Stimulated activated CD8-positive, alpha-beta memory T cell treated with anti-CD3 and anti-CD28 coated beads, Interleukin-2, amount 100 ng/mL, for 48 hours (primary cell): ENCODE measurements at places on chromosomes 1 and 21.
A peak's percentile ranks its signal among the peaks of the same experiment; 100 is the strongest.

GRCh38 chr1:17684810-17685209 lies 70.3 kb upstream of the ACTL8 start:
- no peak for DNase-seq

DNA sequence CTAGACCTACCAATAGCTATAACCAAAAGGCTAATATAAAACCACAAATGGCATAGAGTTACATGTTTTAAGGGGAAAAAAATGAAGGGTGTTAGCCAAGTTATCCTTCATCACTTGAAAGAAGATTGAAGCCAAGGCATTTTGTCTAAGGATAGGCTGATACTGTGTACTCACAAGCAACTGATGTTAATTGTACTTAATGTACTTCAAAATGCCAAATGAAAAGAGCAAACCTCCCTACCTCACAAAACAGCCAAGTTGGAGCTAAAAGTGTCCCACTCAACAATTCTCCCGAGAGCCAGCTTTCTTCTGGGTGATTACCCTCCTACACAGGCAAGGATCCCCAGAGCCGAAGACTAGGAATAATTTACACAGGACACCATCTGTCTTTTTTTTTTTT lies 4.4 kb upstream of the IGSF3 start:
- no peak for DNase-seq

DNA sequence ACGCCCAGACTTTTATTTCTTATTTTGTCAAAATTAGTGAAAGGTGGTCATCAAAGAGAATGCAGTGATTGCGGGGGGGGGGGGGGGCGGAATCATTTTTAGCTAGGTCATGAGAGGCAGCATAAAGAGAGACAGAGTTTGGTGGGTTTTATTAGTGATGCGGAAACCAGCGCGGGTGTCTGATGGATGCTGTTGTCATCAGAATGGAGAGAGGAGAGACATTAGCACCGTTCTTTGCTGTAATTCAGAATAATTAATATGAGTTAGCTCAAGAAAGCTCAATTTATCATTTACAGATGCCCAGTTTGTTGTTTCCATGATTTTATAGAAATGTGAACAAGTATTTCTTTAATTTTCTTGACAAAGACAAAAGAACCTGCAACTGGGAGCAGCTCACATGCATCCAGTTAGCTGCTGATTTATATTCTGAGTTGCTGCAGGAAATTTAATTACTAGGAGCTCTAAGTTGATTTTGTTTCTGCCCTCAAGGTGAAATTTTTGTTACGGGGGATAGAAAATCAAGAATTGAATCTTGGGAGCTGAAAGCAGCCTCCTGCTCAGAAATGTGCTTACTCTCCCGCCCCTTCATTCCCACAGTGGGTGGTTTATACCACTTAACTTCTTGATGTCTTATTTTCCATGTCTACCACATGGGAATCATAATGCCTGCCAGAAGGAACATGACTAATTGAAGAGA lies 133.4 kb upstream of the MAP1LC3C start:
- no peak for DNase-seq

DNA sequence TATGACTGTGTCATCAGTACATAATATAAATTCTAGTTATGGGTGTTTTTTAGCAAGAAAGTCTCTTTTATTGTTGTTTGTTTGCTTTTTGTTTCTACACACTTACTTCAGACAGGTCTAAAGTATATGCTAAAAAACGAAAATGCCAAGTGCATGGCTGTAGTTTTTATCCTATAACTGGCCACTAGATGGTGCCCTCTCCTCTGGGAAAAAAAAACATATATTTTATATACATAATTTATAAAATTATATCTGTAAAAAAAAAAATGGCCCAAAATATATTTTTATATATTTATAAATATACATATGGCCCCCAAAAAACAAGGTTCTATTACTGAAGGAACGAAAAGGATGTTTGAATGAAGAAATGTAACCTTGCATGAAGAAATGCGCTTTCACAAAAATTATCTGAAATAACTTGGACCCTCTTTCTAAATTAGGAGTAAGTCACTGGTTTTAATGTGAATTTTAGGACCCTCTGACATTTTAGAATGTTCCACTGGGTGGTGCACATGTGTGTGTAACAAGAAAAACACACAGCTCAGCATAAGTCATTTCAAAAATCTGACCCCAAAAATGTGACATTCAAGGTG lies 93.5 kb downstream of the TTLL7 start:
- DNase-seq, result no peak

DNA sequence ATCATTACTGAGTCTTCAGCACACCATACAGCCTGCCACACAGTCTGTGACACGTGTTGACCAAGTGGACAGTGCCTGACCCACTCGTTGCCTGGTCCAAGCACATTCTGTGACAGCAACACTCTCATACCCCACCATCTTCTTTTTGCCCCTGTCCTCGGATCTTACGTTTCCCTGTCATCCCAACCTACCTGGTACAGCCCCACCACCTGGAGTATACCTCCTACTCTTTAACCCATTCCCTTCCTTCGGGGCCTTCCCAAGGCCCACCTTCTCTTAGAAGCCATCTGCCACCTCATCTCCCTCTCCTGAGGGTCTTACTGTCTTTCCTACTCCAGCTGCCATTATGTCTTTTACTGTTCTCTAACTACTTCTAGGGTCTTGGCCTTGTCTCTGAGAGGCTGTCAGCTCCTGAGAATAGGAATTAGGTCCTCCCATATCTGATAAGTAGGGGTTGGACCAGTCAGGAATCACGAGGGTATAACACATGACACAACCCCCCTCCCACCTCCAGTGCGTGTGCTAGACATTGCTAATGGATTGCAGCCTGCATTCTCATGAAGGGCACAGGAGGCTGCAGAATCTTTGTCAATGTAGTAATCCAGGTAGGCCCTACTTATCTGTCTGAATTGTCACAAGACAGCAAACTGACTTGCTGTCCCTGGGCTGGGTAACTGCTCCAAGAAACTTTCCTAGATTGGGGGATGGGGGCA lies 13.0 kb downstream of the GRHL3 start:
- no peak for DNase-seq

GRCh38 chr1:235943581-235944114 lies 76.9 kb upstream of the LYST start:
- DNase-seq, result no peak

DNA sequence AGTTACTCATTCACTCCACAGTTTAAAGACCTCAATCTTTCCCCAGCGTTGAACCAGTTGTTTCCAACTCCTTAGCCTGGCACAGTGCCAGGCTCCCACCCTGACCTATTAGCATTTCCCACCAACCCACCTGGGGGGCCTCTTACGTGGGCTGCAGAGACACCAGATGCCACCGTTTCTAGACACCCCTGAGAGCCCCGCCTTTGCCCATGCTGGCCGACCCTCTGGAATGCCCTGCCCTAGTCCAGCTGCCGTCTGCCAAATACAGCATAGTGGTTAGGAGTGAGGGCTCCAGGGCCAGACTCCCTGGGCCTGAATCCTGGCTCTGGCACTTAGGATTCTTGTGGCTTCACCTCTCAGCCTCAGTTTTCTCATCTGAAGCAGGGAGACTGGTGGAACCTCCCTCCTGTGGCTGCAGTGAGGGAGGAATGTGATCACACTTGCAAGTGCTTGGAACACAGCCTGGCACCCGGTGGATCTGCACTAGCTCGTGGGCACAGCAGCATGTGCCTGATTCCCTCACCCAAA lies 65.2 kb downstream of the TMCO4 start:
- no peak for DNase-seq

DNA sequence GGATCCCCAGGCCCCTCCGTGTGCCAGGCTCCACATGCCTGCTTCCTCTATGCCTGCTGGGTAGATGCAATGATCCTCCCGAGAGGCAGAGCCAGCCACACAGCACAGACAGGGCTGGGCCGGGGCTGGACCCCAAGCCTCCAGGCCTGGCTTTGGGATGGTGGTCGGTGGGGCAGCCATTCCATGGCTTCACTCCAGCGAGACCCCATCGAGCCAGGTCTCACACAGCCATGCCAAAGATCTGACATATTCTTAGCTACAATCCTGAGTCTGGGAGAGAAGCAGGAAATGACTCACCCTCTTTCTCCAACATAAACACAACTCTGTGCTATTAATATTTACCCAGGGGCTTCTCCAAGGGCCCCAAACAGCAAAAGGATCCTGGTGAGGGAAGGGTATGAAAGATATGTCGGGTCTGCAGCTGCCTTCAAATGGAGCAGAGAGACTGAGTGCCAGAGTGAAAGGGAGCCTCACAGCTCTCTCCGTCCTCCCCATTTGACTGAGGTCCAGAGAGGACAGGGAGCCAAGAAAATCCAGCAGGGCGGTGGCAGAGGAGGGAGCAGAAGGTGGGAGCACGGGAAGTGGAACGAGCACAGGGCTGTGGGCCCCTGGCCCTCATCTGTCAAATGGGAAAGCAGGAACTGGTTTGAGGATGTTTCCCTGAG lies 639.5 kb downstream of the MATN1 start:
- DNase-seq, result no peak

GRCh38 chr1:199151634-199152425 lies 513.0 kb downstream of the PTPRC start:
- DNase-seq, result no peak

GRCh38 chr1:6223617-6224016 lies 12.1 kb downstream of the ICMT start:
- DNase-seq, result no peak

DNA sequence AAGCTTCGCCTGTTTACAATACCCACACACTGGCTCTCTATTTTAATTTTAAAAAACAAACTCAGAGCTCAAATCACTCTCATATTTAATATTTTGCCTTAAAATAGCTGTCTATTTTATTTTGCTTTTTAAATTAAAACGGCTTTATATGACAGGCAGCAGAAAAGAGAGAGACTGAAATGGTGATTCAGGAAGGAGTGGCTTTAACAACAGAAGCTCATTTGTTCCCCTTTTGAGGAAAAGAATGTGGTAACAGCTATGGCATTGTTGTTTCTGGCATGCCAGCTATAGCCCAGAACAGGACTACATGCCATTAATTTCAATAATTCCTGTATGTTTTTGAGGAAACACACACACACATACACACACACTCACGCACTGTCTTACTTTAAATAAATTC lies 234.2 kb upstream of the PTBP2 start:
- no peak for DNase-seq

DNA sequence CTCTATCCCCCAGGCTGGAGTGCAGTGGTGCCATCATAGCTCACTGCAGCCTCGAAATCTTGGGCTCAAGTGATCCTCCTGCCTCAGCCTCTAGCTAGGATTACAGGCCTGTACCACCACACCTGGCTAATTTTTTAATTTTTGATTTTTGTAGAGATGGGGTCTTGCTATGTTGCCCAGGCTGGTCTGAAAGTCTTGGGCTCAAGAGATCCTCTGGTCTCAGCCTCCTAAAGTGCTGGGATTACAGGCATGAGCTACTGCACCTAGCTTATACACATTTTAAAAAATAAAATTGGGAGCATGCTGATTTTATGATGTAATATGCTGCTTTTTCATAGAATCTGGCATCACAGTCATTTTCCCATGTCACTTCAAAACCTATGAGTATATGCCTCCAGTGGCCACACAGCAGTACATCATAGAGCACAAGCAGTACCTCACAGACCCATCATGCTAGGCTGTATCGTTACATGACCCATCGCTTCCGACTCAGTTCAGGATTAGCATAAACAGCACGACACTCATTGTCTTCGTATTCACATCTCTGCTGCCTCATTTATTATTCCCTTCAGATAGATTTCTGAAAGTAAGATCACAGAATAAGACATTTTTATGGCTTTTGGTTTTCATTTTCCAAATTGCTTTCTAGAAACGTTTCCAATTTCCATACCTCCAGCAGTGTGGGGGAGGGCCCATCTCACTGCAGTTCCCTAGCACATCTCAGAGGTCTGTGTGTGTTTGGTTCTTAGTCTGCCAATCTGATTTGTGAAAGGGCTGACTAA lies 35.9 kb upstream of the CCSAP start:
- no peak for DNase-seq

DNA sequence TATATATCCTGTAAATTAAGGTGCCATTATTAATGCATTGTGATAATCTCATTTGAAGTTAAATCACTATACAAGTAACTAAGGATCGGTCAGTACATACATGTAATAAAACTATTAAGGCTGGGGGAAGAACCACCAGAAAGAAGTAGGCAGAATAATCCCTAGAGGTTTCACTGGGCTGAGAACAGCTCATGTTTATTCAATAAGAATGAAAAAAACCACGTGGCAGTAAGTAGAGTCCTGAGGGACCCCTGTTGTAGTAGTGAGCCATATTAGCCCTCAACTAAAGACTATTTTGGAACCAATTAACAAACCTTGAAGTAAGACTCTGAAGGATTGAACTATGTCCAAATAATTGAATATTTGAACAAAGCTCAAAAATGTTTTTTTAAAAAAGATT lies 46.9 kb upstream of the ADAM30 start:
- DNase-seq, result no peak

DNA sequence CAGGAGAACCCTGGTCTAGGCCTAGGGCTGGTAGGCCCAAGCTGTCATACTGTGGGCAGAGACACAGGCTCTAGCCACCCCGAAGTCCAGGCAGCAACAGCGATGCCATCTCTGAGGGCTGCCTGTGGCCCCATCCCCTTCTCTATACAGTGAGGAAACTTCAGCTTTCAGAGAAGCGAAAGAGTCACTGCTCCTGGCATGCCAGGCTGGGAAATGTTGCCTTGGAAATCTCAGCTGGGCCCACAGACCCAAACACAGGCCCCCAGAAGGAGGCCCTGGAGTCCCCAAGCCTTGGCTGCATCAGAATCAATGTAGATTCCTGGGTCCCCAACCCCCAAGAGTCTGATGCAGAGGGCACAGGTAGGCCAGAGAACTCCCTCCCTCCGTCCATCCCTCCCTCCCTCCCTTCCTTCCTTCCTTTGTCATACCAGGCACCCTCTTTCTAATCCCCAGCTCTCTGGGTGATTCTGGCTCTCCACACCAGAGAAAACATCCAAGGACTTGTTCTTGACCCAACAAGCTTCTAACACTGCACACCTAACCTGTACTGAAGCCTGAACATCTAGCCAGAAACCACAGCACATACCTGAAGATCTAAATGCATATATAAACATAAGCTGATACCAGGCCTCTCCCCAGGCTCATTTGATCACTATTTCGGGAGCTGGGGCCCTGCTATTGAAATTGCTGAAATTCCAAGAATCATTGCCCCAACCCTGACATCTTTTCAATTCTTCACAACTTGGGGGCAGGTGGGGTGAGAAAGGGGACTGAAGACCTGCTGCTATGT lies 143.2 kb upstream of the EDN2 start:
- no peak for DNase-seq

DNA sequence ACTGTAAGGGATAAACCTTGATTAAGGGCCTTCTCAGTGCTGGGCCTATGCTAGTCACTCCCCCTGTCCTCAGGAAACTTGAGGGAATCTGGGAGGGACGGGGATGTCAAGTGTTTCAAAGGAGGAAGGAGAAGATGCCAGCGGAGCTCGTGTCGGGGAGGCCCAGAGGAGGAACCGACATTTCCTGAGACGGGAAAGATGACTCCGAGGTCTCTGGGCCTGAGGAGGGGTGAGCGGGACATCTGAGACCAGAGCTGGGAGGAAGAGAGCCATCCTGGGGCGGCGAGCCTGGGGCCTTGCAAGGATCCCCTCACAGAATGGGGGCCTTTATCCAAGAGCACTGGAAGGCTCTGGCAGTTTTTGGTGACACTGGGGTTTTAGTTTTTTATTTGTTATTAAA lies 10.4 kb downstream of the SLC66A1 start:
- DNase-seq, result no peak

- no peak for DNase-seq
Observed at GRCh38 chr1:72516264-72516663, 233.9 kb upstream of the NEGR1 start.

- no peak for DNase-seq
Observed at GRCh38 chr1:157776971-157777391, at the start of gene FCRL2. FCRL2 (minus strand) TSS chr1:157777132; CDS start chr1:157777073, 59 bp downstream.

- peak; percentile 38 for DNase-seq
Observed at GRCh38 chr1:205237526-205238484, 10.1 kb downstream of the TMCC2 start.

- no peak for DNase-seq
Observed at GRCh38 chr21:25963181-25963580, 207.4 kb downstream of the APP start.

- DNase-seq, result no peak
Observed at GRCh38 chr1:160829766-160830165, 32.9 kb downstream of the CD244 start.
